ELR (cell line): ENCODE measurements at places on chromosomes 7 and 10.

- no peak for DNase-seq
Measured at GRCh38 chr10:103582331-103583123, 89.0 kb downstream of the NEURL1 start.

GRCh38 chr10:5968681-5969453 lies 8.5 kb downstream of the IL15RA start:
- no peak for DNase-seq

DNA sequence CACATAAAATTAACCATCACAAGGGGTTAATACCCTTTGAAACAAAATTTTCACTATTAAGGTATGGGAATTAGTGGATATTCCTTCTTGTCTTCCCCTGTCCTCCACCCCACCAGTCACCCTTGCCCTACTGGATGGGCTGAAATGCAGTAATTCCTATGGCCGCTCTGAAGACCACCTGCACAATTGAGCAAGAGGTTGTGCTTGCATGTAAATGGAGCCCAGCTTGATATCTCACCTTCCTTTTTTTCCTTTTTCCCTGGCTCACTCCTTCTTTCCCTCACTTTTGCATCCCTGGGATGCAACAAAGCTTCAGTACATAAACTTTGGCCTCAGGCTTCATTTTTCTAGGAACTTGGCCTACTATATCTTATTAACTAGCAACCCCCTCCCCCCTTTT lies 184.6 kb downstream of the SNX10 start:
- no peak for DNase-seq

DNA sequence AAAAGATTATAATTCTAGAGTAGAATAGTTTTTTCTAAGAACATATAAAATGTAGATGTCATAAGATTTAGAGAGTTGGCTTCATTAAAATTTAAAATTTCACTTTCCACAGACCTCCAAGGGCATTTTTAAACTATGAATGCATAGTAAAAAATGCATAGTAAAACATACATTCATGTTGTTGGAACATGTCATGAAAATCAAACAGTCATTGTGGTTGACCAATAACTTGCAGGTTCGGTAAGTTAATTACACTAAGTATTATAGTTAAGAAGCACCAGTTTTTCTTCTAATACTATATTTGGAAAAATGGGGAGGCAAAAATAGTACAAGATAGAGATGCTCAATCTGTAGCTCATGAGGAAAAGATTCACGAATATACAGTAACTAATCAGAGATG lies 61.5 kb upstream of the MACROH2A2 start:
- DNase-seq, result no peak

DNA sequence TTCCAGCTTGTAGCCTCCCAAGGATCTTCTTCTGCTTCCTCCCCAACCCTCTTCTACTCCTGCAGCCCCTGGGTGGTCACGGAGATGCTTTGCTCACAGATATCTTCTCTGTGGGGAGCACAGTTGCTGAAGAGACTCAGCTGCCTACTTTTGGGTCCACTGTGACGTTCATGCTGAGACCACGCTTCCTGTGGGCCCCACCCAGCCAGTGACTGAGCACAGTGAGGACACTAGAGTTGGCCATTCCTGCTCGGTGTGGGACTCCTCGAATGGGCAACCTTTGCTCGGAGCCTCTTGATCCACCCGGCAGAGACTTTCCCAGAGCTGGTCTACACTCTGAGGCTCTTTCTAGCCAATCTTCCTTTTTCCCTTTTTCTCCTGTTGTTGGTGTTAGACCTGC lies 73.9 kb downstream of the ADRA2A start:
- no peak for DNase-seq

GRCh38 chr7:115009139-115009538 lies 87.2 kb downstream of the MDFIC start:
- no peak for DNase-seq

DNA sequence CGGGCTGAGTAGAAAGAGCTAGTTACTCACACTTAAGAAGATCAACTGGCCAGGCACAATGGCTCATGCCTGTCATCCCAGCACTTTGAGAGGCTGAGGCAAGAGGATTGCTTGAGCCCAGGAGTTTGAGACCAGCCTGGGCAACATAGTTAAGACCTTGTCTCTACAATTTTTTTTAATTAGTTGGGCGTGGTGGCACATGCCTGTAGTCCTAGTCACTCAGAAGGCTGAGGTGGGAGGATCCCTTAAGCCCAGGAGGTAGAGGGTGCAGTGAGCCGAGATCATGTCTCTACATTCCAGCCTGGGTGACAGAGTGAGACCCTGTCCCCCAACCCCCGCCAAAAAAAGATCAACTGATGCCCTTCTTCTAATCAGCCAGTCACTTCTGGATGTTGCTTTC lies 74.6 kb upstream of the ATP6V0A4 start:
- DNase-seq, result peak; percentile 76

DNA sequence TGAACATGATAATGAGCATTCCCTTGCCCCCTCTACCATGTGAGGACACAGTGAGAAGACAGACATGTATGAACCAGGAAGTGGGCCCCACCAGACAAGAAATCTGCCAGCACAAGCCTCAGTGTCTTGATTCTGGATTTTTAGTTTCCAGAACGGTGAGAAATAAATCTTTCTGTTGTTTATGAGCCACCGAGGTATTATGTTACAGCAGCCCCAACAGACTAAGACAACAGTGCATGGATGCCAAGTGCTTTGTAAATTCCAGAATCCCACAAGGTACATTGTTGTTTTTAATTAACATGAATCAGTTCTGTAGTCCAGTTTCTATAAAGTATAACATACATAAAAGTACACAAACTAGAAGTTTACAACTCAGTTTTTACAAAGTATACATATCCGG lies 162.2 kb downstream of the ARHGAP21 start:
- DNase-seq, result no peak
